HCEC 1CT (cell line): ENCODE measurements at places on chromosomes 5 and 9.

- DNase-seq, result no peak
These were observed 42.2 kb upstream of the ANKRD33B start for GRCh38 chr5:10521466-10522223.

DNA sequence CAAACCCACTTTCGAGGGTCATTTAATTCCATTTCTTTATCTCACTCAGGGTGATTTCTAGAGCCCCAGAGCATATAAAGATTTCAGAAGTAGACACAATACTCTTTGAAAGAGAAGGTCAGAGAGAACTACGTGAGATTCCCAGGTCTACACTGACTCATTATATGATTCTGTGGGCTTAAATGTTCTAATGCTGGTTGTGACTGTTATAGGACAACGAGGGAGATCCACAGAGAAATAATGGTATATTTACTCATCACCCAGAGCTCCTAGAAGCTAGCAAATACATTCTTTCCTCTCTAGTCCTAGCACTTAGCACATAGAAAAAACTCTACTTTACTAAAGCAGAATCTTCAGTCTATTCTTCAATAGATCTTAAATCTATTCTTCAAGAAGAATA lies 39.4 kb upstream of the GRAMD2B start:
- DNase-seq, result peak; percentile 31

GRCh38 chr5:116347657-116348056 lies 227.0 kb downstream of the SEMA6A start:
- DNase-seq, result no peak

- DNase-seq, result no peak
These were observed 1.1 kb upstream of the NTRK2 start for GRCh38 chr9:84668196-84669012.

- no peak for DNase-seq
These were observed 94.8 kb upstream of the SPATA31C2 start for GRCh38 chr9:88233091-88233490.

DNA sequence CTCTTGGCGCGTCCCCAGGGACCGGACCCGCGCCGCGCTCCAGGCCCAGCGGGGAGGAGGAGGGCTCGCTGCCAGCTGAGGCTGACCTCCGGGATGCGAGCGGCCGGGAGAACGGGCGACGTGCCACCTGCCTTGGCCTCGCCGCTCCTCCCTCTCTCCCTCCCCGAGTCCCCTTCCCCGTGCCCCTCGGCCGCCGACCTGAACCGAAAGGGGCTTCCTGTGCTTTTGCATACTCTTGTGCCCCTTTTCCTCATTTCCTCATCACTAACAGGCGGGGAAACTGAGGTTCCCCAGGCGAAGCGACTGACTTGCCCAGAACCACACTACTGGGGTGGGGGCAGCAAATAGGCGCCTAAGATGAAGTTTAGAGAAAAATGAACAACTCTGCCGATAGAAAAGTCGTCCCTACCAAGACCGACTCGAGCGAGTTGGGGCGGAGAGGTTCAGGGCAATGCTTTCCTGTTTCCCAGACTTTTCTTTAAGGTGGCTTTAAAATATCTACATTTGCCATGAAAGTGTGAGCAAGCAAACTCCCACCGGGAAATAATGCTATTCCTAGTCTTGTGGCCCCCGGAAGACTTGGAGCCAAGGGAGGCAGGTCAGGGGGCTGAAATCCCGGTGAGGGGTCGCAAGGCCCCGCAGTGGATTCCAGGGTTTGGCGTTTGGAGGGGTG lies 580 bp upstream of the DUSP1 start:
- peak; percentile 63 for DNase-seq
